ENCODE measurements at places on chromosomes 4 and X.

DNA sequence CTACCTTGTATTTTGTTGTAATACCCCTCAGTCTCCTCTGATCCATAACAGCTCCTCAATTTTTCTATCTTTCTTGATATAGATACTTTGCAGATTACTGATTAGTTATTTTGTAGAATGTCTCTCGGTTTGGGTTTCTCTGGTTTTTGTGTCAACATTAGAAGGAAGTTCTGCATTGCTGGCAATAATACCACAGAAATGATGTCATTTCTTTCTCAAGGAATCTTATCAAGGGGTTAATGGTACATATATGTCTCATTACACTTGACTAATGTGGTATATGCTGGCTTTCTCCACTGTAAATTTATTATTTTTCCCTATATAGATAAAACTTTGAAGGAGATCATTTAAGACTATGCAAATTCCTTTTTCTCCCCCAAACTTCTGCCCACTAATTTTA lies 183.6 kb upstream of the DKK2 start:
- no peak for DNase-seq

GRCh38 chr4:94399721-94400120 lies 52.0 kb upstream of the PDLIM5 start:
- no peak for DNase-seq

- DNase-seq, result no peak
Observed at GRCh38 chr4:154076921-154077320, 288.0 kb upstream of the SFRP2 start.

GRCh38 chrX:23773601-23774175 lies 9.3 kb upstream of the SAT1 start:
- no peak for DNase-seq

- no peak for DNase-seq
Observed at GRCh38 chr4:21952549-21952948, 4.0 kb upstream of the KCNIP4 start.

DNA sequence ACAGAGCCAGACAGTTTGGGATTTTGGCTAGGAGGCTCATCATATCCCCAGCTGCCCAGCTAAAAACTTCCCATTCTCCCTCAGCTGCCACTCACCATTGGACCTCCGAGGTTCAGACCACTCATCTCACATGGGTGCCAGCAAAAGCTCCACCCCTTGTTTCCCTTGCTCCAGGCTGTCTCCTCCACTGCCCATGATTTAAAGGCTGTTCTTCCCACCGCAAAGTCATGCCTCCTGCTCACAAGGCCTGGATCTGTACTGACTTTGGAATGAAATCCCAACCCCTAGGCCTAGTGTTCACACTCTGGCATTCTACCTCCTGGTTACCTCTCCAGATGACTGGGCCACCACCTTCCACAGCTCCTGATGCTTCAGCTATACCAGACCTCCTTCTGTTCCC lies 142.2 kb upstream of the EOLA2 start:
- peak; percentile 45 for DNase-seq

DNA sequence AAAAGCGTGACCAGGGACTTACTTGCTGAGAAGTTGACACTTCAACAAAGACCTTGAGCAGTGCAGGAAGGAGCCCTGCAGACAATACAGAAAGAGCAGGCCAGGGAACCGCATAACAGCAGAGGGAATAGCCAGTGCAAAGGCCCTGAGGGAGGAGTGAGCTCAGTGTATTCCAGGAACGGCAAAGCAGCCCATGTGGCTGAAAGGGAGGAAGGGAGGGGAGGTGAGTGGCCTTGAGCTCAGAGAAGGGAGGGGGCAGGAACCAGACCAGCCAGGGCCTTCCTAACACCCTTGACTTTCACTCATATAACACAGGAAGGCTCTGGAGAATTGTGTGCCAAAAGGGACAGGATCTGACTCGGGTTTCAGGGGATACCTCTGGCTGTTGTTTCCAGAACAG lies 112.2 kb downstream of the BCOR start:
- no peak for DNase-seq

DNA sequence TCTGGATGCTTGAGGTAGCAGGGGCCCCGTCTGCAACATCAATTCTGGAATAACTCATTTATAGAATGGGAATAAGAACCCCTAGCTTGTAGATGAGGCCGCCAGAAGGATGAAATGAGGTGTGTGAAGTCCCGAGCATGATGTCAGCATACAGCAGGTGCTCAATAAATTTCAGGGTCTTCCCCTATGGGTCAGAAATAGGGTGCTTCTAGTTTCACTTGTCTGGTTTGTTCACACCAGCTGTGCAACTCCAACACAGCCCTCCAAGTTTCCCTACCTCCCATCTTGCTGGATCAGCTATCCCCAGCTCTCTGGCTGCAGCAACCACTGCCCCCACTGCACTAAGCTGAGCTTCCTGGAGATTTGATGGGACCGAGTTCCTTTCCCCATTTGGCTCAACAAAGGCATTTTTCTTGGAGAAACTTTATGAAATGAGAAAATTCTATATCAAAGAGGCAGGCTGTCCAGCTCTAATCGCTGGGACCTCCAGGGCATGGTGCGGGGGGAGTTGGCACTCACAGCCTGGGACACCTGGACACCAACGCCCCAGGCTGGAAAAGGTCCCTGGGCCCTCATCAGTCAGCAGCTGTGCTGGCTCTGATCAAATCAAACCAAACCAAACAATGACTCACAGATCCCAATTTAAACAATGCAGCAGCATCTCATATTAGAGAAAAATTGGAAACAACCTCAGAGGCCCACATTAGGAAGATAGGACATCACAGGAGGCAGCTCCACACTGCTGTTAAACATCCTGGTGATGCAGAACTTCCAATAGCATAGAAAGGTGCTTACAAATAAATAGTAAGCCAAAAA lies 13.3 kb downstream of the SLC2A9 start:
- no peak for DNase-seq

DNA sequence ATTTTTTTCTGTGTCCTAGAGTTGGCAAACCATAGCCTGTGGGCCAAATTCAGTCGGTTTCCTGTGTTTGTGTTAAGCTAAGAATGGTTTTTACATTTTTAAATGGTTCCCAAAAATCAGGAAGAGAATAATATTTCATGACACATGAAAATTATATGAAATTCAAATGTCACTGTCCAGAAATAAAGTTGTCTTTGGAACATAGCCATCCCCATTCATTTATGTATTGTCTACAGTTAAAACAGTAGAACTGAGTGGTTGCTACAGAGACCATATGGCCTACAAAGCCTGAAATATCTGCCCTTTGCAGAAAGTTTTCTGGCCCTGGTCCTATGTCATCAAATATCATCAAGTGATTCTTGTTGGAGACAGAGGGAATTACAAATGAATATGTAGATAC lies 15.5 kb downstream of the FRMPD4 start:
- no peak for DNase-seq

GRCh38 chr4:53617101-53617680 lies 25.9 kb upstream of the LNX1 start:
- DNase-seq, result no peak

- no peak for DNase-seq
Observed at GRCh38 chr4:71775449-71775848, 8.4 kb downstream of the GC start.

GRCh38 chr4:78707268-78707667 lies 68.9 kb upstream of the BMP2K start:
- peak; percentile 39 for DNase-seq

GRCh38 chrX:100647095-100647494 lies 3.1 kb downstream of the SRPX2 start:
- no peak for DNase-seq

Data from foreskin melanocyte (primary cell).